ENCODE measurements at places on chromosomes 11 and 22.
A peak's percentile ranks its signal among the peaks of the same experiment; 100 is the strongest.

- DNase-seq, result no peak
These were observed 2.4 kb upstream of the CECR2 start for GRCh38 chr22:17366830-17367229.

DNA sequence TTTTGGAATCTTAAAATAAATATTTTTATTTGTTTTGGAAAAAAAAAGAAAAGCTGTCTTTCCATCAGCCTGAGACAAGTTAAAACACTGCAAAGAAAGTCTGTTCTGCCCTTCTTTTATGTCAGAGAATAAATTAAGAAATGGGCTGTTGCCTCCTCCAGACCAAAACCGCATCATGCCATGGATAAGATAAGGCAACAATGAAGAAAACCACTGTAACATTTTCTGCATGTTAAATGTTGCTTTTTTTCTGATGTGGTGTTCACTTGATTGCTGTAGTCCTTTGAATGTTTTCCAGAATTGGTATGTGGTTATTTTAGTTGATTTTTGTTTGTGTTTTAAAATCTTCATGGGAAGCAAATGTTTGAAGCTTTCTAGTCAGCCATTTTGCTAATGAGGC is 319.2 kb upstream of the CNTN5 start:
- DNase-seq, result no peak

GRCh38 chr22:47298017-47298785 is 535.8 kb downstream of the TBC1D22A start:
- no peak for DNase-seq

- DNase-seq, result peak; percentile 34
These were observed 9.4 kb downstream of the A4GALT start for GRCh38 chr22:42711281-42711731.

DNA sequence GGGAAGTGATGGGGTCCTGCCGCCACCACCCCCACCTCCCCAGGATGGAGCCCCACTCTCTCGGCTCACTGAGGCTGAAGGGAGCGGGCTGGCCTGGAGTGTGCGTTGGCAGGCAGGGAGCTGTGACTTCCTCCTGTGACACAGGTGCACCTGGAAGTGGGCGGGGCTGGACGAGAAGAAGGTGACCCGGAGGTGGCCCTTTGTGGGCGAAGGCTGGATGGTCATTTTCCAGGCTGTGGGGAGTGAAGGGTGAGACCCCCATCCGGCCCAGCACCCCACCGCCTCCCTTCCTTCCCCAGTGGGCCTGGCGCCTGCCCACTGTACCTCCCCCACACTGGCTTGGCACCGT is 15.3 kb downstream of the IL17REL start:
- no peak for DNase-seq

GRCh38 chr11:37712251-37712650 is 1114.2 kb upstream of the RAG2 start:
- peak; percentile 29 for DNase-seq

DNA sequence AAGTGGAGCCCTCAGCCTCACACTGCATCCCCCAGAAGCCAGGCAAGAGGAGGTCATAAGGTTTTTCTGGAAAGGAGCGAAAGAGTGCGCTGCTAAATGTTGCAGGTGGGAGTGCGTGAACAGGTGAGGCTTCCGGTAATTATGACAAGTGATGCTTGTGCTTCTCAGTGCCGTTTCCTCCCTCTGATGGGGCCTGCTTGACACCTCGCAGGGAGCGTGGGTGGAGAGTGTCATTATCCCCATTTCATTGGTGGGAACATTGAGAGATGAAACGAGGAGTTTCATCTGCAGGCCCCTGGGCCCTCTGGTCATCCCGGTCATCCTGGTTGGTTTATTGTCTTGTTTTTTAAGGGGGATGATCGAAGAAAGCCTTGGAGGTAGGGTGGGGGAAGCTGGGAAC is 57.5 kb downstream of the BCR start:
- no peak for DNase-seq

DNA sequence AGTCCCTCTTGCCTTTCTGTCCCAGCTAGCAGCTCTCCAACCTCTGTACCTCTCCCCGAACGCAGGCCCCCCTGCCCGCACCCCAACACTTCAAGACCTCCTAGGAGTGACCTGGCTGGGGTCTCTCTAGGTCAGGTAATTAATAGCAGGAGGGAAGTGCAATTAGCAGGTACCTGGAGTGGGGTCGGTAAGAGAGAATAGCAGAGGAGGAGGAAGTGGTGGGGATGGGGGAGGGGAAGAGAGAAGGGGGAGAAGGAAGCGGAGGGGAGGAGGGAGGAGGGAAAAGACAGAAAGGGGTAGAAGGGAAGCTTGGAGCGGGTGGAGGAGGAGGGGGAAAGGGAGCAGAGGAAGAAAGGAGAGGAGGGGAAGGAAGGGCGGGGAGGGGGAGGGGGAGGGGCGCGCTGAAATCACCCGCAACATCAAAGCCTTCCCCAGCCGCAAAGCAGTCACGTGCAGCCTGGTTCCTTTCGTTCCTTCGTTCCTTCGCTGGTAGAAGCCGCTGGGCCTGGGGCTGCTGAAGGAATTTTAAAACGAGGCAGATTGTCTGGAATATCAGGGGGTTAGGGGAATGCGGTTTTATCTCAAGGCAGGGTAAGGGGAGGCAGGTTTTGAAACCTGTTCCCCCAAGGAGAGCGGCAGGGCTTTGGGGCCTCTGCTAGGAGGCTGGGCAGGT is 29.3 kb upstream of the TCF20 start:
- no peak for DNase-seq

DNA sequence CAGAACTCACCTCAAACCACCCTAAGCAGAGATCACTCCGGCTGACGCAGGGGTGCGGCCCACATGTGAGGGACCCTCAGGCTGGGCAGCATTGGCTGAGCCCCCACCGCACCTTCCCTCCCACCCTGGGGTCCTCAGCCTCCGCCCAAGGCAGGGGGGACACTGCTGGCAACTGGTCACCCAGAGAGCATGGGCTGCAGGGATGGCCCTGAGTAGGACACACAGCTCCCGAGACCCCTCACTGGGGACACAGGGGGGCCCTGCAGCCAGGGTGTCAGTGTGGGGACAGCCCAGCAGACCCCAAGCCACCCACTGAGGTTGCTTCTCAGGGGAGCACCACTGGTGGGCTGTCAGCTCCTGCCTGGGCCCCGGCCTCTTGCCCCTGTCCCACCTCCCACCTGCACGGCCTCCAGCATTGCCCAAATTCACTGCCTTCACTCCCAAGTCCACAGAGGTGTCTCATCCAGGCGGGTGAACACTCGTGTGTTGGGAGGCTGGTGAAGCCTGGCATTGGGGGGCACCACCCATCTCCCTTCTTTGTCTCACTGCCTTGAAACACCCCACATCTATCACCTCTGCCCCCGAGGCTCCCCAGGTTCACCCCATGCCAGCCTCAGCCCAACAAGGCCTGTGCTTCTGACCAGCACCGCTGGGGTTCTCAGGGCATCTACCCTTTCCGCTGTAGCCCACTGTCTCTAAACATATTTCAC is 4.7 kb downstream of the C11orf21 start:
- no peak for DNase-seq

- DNase-seq, result peak; percentile 12
These were observed 207.0 kb downstream of the DDX10 start for GRCh38 chr11:108871867-108872266.

GRCh38 chr22:28931844-28932567 is 48.6 kb downstream of the ZNRF3 start:
- DNase-seq, result no peak

DNA sequence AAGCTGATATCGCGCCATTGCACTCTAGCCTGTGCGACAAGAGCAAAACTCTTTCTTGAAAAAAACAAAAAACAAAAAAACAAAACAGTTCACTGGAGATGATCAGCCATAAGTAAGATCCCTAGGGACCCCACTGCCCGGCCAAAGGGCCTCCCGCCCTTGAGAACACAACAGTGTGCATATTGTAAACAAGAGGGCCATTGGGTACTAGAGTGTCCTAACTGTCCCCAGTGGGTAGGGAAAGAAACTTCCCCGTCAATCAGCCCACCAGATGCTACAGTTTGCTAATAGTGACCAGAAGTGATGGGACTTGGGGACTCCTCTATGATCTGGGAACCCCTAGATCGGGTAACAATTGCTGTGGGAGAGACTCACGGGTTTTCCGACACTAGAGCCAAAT is 3.7 kb upstream of the ACY3 start:
- no peak for DNase-seq

DNA sequence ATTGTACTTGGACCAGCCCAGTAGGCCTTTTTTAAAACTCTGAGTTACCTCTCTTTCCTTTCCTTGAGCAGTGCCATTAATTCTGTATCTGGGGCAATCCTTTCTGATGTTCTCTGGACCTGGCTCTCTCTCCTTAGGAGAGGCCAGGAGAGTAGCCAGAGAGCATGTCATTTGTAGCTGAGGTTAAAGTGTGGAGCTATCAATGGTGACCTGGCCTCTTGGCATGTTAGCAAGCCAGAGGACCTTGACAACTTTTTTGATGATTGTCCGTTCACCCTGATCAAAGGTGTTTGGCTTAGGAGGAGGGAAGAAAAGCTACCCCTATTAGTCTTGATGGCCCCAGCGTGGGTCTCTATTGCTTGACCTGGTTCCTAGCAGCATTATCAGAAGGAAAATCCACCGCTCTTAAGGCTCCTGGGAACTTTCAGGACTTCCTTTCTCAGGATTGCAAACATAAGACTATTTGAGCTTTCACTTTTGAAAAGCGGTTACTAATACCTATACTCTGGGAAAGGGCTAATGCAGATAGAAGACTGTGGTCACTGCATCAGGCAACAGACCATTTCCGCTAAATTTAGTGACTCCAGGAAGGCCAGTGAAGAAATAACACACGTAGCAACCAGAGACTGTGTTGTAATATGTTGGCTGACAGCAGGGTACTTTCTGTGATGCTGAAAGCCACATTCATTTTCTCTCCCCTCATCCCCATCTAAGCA is 18.2 kb downstream of the LIMK2 start:
- peak; percentile 18 for DNase-seq

GRCh38 chr11:133901316-133901715 is 55.5 kb downstream of the IGSF9B start:
- DNase-seq, result no peak

DNA sequence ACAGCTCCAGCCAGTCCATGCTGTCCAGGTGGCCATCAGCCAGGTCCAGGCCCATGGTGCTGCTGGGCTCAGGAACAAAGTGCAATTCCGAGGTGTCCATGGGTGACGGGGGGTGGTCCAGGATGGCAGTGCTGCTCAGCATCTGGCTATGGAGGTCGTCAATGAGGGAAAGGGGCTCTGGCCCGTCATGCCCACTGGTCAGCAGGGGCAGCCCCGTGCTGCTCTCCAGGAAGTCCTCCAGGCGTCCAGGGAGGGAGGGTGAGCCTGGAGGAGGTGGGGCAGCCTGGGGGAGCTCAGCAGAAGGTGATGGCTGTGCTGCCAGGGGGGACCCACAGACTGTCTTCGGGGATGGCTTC is 41.1 kb downstream of the SGSM3 start:
- no peak for DNase-seq

DNA sequence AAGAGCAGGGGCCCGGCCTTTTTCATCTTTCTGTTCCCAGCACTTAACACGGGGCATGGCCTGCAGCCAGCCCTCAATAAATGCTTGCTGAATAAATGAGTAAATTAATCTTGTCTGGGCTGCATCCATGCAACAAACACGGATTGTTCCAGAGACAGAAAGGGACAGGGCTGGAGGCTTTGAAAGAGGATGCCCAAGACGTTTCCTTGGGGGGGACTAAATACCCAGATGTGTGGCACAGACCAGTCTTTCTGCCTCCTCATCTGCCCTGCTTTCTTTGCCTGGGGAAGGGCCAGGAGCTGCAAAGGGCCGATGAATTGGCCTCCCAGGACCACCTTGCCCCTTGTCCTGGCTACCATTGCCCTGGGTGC is 40.4 kb downstream of the SHISAL1 start:
- DNase-seq, result no peak

DNA sequence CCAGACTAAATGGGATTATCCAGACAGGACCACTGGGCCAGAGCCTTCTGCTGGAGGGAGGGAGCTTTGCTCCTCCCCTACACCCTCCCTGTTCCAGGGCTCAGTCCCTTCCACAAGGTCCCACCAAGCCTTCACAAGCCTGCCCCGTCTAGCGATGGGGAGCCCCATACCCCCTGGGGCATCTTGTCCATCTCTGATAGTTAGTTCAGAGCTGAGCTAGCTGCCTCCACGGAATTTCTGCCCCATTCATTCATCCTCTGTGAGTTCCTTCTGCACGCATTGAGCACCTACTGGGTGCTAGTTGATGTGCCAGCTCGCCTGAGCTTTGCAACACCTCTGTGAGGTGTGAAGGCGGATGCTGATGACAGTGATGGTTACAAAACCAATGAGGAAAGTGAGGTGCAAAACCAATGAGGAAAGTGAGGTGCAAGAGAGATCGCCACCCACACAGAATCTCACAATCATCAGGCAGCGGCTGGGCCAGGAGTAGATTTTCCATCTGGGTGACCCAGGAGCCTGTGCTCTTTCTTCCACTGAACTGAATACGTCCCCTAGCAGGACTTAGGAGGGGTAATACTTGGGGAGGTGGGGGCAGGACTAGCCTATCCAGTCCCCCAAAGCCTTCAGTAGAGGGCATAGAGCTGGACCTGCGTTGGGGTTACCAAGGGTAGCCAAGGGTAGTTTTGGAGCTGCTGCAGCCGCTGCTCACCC is 21.5 kb upstream of the CBX7 start:
- no peak for DNase-seq

GRCh38 chr11:44729063-44729462 is 2.3 kb downstream of the TSPAN18 start:
- no peak for DNase-seq

DNA sequence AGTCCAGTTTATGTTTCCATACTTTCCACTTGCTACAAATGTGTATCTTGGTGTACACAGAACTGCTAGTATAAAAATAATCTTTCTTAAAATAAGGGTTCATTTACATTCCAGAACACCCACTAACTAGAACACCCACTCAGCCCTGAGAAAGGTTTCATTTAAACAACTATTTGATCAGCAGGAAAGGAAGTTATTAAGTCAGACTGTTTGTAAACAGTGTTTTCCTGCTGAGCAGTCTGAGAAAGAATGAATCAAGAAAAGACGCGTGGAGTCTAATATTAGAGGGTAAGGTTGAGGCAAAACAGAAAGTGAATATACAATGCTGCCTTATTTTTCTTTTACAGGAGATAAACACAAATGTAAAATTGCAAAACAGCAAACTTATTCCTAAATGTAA is 32.7 kb downstream of the NARS2 start:
- DNase-seq, result peak; percentile 45

- no peak for DNase-seq
These were observed 65.4 kb downstream of the ZC3H12C start for GRCh38 chr11:110158317-110159200.

GRCh38 chr22:45254789-45255278 is 14.1 kb upstream of the KIAA0930 start:
- DNase-seq, result peak; percentile 33

Data from EH (cell line).